ENCODE measurements at places on chromosomes 7 and 10.

DNA sequence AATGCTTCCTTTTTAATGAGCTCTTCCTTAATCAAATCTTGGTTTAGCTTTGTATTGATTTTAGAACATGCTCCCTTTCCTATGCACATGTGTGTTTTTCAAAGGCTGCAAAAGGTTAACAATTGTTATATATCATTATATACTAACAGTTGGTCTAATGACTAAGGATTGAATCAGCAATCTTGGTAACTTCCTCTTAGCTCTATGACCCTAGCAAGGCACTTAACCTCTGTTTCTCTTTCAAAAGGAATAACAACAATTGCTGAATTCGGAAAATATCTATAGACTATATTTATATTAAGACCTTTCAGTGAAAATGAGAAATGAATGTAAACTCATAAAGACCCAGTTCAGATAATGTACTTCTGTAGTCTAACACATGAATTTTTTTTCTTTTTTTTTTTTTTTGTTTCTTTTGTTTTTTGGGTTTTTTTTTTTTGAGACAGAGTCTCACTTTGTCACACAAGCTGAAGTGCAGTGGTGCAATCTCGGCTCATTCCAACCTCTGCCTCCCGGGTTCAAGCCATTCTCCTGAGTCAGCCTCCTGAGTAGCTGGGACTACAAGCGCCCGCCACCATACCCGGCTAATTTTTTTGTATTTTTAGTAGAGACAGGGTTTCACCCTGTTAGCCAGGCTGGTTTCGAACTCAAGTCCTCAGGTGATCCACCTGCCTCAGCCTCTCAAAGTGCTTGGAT is 48.8 kb downstream of the HOXA1 start:
- DNase-seq, result no peak

GRCh38 chr10:78553792-78554191 is 515.0 kb upstream of the ZMIZ1 start:
- no peak for DNase-seq

DNA sequence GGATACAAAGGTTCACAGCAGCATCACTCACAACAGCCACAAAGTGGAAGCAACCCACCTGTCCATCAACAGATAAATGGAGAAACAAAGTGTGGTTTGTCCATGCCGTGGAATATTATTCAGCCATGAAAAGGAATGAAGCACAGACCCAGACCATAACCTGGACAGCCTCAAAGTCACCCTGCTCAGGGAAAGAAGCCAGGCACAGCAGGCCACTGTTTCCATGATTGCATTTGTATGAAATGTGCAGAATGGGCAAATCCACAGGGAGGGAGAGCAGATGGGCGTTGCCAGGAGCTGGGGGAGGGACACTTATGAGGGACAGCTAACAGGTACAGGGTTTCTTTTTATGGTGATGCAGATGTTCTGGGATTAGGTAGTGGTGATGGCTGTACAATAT is 30.3 kb downstream of the FOXL3 start:
- DNase-seq, result no peak

- no peak for DNase-seq
These were observed 1.6 kb upstream of the COPS6 start for GRCh38 chr7:100087055-100087750.

GRCh38 chr10:112678581-112678980 is 231.6 kb downstream of the VTI1A start:
- DNase-seq, result no peak

GRCh38 chr10:83582407-83583095 is 556.8 kb upstream of the GHITM start:
- no peak for DNase-seq

DNA sequence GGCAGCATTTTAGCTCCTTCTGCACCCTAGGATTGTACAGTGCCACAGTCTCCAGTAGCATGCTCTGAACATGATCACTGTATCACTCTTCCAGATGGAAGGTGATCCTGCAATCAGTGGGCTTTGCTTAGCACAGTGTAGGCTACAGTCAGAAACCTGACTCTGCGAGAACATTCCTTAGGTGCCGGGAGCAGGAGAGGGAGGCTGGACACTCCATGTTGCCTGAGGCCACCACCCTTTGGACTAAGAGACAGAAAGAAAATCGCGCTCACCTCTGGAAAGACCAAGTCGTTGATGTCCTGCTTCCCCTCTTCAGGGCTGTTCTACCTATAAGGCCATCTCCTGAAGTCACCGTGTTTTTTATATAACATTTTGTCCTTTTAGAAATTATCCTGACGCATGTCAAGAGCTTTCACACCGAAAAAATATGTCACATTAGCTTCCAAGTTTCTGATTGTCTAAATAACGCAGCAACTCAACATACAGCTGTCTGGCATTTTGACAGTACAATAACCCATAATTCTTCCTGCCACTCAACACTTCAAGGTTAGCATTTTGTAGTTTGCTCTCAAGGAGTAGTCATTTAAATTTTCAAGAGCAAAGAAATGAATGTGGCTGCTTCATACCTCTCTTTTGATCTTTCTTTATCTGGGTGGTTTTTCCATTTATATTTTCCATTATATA is 563.1 kb downstream of the LRMDA start:
- DNase-seq, result no peak

GRCh38 chr10:59337201-59337652 is 25.1 kb downstream of the FAM13C start:
- peak; percentile 66 for DNase-seq

- no peak for DNase-seq
These were observed 249.6 kb downstream of the PLXDC2 start for GRCh38 chr10:20065814-20066213.

- DNase-seq, result no peak
These were observed 203.6 kb upstream of the MKLN1 start for GRCh38 chr7:131124001-131124629.

- no peak for DNase-seq
These were observed 42.3 kb downstream of the CPEB3 start for GRCh38 chr10:92248566-92248965.

GRCh38 chr7:91288208-91288824 is 24.1 kb downstream of the FZD1 start:
- DNase-seq, result no peak

- DNase-seq, result peak; percentile 88
These were observed 96.4 kb downstream of the CCSER2 start for GRCh38 chr10:84424731-84425167.

- no peak for DNase-seq
These were observed 20.6 kb upstream of the WASL start for GRCh38 chr7:123769371-123769770.

GRCh38 chr10:116215651-116216050 is 57.4 kb downstream of the GFRA1 start:
- DNase-seq, result no peak
